Tibial nerve (tissue), 4 donors: ENCODE measurements at places on chromosomes 5 and 9. TPM values are rescaled to one million over a fixed set of nuclear protein-coding genes. Genes with fewer than 3 reads are reported as not detected.

- no peak overlapping the region for H3K27ac ChIP-seq
- peaks cover 9% of the 10 kb centered on the region for H3K4me1 ChIP-seq
- no peak for DNase-seq
Observed at GRCh38 chr9:86470326-86470725, 116.1 kb upstream of the TUT7 start.

GRCh38 chr5:19739671-19740070 lies 248.3 kb downstream of the CDH18 start:
- no peaks in the 10 kb centered on the region for H3K27me3 ChIP-seq
- no peaks in the 10 kb centered on the region for H3K36me3 ChIP-seq
- H3K4me3 ChIP-seq: no peak overlapping the region
- peak; percentile 25 for DNase-seq

- H3K4me3 ChIP-seq: no peak overlapping the region
- H3K27ac ChIP-seq: no peak overlapping the region
- H3K4me1 ChIP-seq: peaks cover 15% of the 10 kb centered on the region
- no peaks in the 10 kb centered on the region for H3K36me3 ChIP-seq
- no peaks in the 10 kb centered on the region for H3K27me3 ChIP-seq
- DNase-seq: no peak
Observed at GRCh38 chr9:38158628-38159027, 89.6 kb upstream of the SHB start.

GRCh38 chr9:68947842-68948569 lies 65.9 kb downstream of the PRKACG start:
- no peaks in the 10 kb centered on the region for H3K36me3 ChIP-seq
- no peak overlapping the region for H3K4me3 ChIP-seq
- H3K27me3 ChIP-seq: no peaks in the 10 kb centered on the region
- H3K4me1 ChIP-seq: no peaks in the 10 kb centered on the region
- DNase-seq: no peak
- no peak overlapping the region for H3K27ac ChIP-seq

DNA sequence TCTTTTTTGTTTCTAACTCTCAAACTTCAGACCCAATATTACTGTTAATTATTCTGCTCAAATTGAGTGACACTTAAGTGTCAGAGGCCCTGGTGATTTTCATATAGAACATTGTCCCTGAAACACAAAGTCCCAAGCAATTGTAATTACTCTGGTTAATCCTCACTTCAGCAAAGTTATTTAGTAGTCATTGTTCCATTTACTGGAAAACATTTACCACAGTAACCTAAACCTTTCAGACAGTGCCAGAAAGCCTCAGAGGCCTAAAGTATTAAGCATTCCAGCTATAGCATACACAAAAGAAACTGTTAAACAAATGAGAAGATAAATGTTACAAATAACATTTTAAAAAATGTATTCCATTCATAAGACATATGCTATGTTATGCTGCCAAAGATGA lies 237.2 kb upstream of the CDH6 start:
- no peak overlapping the region for H3K27ac ChIP-seq
- DNase-seq: no peak
- no peaks in the 10 kb centered on the region for H3K4me1 ChIP-seq
- no peaks in the 10 kb centered on the region for H3K36me3 ChIP-seq
- H3K4me3 ChIP-seq: no peak overlapping the region
- no peaks in the 10 kb centered on the region for H3K27me3 ChIP-seq

The BTNL3 gene
- not detected for total RNA-seq

The PCDHGB3 gene
- 9.4 TPM for total RNA-seq
